ENCODE measurements at places on chromosomes 1 and 21. TPM values are rescaled to one million over a fixed set of nuclear protein-coding genes. Genes with fewer than 3 reads are reported as not detected.
A peak's percentile ranks its signal among the peaks of the same experiment; 100 is the strongest.

RNF187 gene
- 27.5 TPM for polyA plus RNA-seq

DNA sequence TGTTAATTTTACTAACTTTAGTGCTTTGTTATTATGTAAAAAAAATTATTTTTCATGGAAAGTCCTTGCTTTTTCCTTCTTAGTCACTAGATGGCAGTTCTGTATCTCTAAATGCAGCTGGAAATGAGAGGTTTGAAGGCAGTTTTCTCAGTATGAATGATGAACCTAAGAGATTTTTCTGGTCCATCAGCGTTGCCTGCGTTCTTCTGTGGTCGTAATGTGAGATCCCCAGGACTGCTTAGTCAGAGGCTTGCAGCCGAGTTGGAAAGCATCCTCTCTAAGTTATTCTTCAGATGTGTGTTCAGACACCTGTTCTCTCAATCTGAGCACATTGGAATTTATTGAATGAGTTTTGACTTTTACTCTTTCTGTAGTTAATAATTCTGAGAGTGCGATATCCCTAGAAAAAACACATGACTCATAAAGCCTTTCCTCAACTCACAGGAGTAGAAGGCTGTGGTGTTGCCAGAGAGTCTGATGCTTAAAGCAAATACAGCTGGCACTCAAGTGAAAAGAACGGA lies 99.3 kb downstream of the FMN2 start:
- H3K4me3 ChIP-seq = no peak overlapping the region
- peaks cover 4% of the 10 kb centered on the region for H3K4me1 ChIP-seq
- H3K36me3 ChIP-seq = no peaks in the 10 kb centered on the region
- DNase-seq = peak; percentile 72
- no peaks in the 10 kb centered on the region for H3K27me3 ChIP-seq
- H3K27ac ChIP-seq = no peak overlapping the region

- H3K4me1 ChIP-seq = no peaks in the 10 kb centered on the region
- H3K27ac ChIP-seq = no peak overlapping the region
- H3K36me3 ChIP-seq = no peaks in the 10 kb centered on the region
- H3K27me3 ChIP-seq = no peaks in the 10 kb centered on the region
- DNase-seq = peak; percentile 71
- H3K4me3 ChIP-seq = no peak overlapping the region
Observed at GRCh38 chr1:216779686-216780085, 56.5 kb upstream of the ESRRG start.

DNA sequence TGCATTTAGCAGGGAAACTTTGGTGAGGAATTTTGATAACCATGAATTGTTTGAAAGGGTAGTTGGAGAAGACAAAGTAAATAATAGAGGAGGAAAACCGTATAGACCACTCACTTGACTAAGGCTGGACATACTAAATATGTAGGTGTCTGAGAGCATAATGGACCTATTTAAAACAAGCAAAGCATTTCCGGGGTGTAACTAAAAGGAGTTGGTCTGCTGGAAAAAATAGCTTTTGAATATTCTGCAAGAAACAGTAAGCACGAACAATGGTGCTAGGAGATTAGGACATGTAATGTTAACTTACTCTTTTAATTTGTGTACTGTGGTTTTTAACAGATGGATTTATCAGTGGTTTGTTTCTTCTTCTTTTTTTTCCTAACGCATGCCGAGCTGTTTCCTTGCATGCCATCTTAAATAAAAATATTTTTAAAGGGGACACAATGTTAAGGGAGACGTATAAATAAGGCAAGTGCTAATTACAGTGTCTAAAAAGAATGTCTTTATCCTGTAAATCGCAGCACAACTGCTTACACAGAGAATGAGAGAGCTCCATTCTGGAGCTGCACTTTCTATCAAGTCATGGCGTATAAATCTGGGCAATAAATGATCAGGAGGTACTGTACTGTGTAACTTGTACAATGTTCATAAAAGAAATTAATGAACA lies 492.1 kb downstream of the LMO4 start:
- no peak overlapping the region for H3K27ac ChIP-seq
- DNase-seq = peak; percentile 40
- no peaks in the 10 kb centered on the region for H3K27me3 ChIP-seq
- no peaks in the 10 kb centered on the region for H3K36me3 ChIP-seq
- no peak overlapping the region for H3K4me3 ChIP-seq

GRCh38 chr1:202282025-202282371 lies 59.7 kb downstream of the UBE2T start:
- no peaks in the 10 kb centered on the region for H3K27me3 ChIP-seq
- H3K27ac ChIP-seq = peak overlapping the region; percentile 1
- H3K36me3 ChIP-seq = no peaks in the 10 kb centered on the region
- peak; percentile 93 for DNase-seq
- H3K4me3 ChIP-seq = no peak overlapping the region

SPATA1 gene
- 0.71 TPM for polyA plus RNA-seq

DNA sequence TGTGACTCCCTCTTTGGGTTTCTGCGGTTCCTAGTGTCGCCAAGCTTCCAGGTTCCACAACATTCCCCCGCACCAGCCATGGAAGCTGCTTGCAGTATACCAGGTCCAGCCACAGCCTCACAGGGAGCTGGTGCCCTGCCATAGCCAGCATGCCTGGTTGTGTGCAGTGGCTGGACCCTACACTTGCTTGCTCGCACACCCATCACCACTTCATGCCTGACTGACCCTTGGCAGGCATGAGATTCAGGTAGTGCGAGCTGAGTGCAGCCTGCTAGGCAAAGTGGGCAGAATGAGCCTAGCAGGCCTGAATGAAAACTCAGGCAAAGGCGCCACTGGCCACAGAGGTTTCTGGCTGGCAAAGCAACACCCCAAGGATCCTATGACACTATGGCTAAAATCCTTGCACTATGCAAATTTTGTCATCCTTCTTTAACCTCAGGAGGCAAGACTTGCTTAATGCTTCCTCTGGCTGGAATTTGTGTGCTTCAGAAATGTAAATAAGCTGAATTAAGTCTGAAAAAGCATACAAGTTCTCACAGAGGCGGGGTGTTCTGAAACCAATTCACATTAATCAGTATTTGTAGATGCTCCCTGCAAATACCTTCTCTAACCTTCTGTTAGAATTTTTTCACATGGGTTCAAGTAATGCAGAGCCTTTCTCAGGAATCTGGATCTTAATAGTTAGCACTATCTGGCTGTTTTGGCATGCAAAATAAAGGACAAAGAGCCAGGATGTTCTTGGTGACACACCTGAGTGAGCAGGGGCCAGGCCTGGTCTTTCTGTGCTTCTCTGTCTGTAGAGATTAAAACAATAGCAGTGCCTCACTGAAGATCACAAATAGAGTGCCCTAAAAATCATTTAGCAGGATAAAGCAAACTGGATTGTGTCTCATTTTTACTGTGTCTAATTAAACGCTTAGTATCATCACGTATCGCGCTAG lies 256.9 kb downstream of the GPATCH2 start:
- no peak overlapping the region for H3K27ac ChIP-seq
- no peak overlapping the region for H3K4me3 ChIP-seq
- H3K36me3 ChIP-seq = no peaks in the 10 kb centered on the region
- no peaks in the 10 kb centered on the region for H3K27me3 ChIP-seq
- H3K4me1 ChIP-seq = no peaks in the 10 kb centered on the region

DNA sequence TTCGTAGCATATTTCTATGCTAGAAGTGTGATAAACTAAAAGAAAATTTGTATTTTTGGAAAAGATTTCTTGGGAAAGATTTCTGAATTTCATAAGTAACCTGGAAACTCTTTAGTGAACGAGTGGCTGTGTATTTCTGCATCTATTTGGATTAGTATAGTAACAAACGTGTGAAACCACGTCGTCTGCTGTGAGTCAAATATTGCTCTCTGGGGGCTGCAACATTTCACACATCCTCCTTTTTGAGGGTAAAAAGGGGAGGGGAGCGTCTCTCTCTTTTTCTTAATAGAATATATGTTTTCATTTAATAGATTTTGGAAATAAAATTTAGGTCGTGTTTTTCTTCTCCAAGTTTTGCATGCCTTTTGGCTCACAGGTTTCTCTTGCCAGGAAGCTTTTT lies 44.8 kb downstream of the LHX9 start:
- no peaks in the 10 kb centered on the region for H3K36me3 ChIP-seq
- H3K4me1 ChIP-seq = no peaks in the 10 kb centered on the region
- H3K4me3 ChIP-seq = no peak overlapping the region
- no peak for DNase-seq
- no peaks in the 10 kb centered on the region for H3K27me3 ChIP-seq

Data from lung (tissue), 17 donors.